Activated CD8-positive, alpha-beta memory T cell treated with anti-CD3 and anti-CD28 coated beads for 4 hours (primary cell): ENCODE measurements at places on chromosomes 7 and 10.

GRCh38 chr10:58439632-58440364 lies 54.6 kb downstream of the TFAM start:
- DNase-seq = no peak

GRCh38 chr7:18096087-18096486 lies 68.4 kb upstream of the PRPS1L1 start:
- DNase-seq = no peak

DNA sequence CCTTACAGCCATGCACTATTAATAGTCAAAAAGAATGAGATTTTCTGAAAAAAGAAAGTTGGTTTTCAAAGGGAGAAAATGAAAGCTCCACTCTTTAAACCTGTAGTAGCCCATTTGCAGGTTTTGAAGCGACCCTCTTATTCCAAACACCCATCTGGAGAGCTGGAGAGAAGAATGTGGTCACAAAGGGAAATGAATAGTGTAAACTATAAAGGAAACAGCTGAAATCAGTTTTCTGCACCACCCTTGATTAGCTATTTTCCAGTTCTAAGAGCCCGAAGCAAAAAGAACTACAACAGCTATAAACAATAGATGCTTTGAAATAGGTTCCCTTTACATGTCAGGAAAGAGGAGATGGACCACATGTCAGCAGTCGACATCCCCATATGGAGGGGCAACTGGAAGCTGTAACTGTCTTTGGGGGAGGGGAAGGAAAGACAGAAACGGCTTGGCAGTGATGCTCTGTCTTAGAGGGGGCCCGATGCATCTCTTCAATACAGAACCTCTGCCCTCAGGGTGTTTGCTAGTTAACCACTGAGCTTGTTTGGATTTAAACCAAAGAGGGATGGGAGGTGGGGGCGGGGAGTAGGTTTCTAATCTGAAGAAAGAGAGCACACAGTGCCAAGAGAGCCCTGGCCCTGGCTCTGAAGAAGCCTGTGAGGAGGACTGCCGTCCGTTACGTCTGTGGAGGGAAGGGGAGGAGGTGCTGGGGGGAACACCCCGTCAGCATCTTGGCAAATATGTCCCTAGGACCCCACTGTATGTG lies 55.3 kb downstream of the CPVL start:
- DNase-seq = no peak

DNA sequence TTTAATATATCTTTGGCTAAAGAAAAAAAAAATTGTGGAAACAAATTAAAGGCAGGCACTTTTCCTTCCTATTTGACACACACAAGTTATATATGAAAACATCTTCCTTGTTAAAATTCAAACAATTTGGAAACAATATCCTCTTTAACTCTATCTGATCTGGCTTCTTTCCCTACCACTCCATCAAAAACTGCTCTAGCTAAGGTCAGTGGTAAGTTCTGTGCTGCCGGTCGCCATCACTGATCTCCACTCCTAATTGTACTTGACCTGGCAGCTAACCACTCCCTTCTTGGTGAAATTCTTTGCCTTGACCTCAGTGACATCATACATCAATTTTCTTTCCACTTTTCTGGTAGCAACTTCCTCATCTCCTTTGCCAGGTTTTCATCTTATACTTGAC lies 47.9 kb upstream of the MRLN start:
- DNase-seq = no peak

DNA sequence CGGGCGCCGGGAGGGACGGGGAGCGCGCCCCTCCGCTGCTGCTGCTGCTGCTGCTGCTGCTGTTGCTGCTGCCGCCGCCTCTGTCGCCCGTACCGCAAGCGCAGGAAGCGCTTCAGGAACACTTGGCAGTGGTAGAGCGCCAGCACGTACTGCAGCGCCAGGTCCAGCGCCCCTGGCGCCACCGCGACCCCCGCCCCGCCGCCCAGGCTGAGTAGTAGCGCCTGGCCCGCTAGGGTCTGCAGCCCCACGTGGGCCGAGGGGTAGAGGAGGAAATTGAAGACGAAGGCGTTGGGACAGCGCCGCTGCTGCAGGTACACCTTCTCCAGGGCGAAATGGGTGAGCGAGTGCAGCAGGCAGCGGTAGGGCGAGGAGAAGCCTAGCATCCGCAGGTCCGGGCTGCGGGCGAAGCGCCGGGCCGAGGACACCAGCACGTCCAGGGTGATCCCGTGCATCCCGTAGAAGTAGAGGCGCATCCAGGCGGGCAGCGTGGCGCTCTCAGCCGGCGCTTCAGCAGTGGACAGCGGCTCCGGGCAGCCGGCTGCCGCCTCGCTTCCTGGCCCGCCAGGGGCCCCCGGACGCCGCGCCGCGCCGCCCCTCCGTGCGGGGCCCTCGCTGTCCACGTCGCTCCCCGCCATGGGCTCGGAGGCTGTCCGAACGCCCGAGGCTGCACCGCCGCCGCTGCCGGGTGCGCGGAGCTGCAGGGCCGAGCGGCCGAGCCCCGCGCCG lies at the start of gene TMEM229A:
TMEM229A (minus strand) TSS at position 699 of the 726 bp plus-strand sequence; CDS start at position 635, 64 bp downstream.
- no peak for DNase-seq

DNA sequence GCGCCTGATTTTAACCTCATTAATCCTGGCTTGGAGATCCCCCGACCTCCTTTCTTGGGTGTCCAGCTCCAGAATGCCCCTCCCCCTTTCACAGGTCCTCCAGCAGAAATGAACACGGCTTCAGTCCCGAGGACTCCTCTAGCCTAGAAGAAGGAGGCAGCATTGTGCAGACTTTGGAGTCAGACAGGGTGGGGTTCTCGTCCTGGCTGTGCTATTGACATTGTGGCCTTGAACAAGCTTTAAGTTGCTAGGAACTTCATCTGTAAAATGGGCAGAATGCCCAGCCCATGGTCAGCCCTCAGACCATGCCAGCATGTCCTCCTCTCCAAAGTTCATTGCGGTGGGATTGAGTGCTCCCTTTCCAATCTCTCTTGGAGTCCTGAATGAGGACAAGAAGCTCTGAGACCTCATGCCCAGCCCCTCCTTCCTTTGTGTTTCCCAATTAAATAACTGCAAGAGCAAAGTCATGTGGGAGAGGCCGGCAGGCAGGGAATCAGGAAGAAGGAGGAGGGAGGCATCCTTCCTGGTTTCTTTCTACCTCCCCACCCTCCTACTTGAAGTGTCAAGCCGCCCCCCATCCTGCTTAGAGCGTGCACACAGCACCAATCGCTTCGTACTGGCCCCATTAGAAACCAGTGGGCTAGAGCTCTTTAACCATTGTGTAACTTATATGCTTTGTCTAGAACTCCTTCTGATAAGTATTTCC lies 86.4 kb downstream of the RBM20 start:
- no peak for DNase-seq
